ENCODE measurements at places on chromosomes 7 and 10.

GRCh38 chr10:119203006-119203405 is 4.4 kb upstream of the GRK5 start:
- DNase-seq: no peak

DNA sequence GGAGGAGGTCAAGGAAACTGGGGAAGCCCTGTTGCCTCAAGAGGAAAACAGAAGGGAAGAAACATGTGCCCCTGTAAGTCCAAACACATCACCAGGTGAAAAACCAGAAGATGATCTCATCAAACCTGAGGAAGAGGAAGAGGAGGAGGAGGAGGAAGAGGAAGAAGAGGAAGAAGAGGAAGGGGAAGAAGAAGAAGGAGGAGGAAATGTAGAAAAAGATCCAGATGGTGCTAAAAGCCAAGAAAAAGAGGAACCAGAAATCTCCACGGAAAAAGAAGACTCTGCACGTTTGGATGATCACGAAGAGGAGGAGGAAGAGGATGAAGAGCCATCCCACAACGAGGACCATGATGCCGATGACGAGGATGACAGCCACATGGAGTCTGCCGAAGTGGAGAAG is 82.7 kb upstream of the SAMD8 start:
- DNase-seq: no peak

GRCh38 chr10:132609211-132609610 is 71.6 kb downstream of the INPP5A start:
- no peak for DNase-seq

GRCh38 chr7:25549271-25549921 is 321.1 kb upstream of the NPVF start:
- peak; percentile 11 for DNase-seq

DNA sequence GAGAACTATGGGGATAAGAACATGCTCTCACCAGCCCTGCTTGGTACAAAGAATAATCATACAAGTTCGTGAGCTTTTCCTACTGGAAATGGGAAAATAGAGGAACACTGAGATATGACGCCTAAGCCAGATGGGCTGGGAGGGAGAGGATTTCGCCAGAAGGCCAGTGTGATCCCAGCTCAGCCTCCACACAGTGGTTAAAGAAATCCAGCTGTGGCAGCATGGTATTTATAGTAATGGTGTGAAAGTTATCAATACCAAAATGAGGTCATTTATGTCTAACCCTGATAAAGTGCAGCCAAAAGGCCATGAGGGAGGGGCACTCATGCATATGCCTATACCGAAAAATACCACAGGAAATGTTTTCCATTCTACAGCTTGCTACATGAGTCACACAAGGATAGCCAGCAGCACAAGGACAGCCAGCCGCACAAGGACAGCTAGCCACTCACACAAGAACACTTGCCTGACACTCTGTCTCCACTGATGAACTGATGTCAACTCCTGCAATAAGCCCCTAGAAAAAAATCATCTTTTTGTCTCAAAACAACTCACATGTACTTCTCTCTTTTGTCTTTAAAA is 49.4 kb downstream of the FRMPD2 start:
- DNase-seq: no peak

- no peak for DNase-seq
Measured at GRCh38 chr10:11440250-11441150, 170.9 kb downstream of the USP6NL start.

DNA sequence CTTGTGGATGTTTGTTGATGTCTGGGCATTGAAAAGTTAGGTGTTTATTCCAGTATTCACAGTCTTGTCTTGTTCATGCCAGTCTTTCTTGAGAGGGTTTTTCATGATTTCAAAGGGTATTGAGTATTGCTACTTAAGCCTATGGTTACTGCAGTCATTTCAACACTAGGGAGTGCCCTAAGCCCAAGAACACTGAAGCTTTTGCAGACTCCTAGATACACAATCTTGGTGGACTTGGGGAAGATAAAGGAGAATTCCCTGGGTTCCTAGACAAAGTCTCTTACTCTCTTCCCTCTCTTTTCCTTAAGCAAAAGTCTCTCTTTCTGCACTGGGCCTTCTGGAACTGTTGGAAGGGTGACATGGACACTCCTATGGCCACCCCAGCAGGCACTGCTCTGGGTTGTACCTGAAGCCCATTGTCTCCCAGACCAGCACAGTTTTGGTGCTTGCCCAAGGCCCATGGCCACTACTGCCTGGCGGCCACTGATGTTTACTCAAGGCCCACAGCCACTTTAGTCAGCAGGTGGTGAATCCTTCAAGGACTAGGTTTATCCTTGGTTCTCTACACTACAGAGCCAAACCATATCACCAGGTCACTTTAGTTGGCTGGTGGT is 24.9 kb downstream of the SAMD9 start:
- DNase-seq: peak; percentile 11

- DNase-seq: no peak
Measured at GRCh38 chr7:116579835-116580234, 55.0 kb downstream of the CAV1 start.

DNA sequence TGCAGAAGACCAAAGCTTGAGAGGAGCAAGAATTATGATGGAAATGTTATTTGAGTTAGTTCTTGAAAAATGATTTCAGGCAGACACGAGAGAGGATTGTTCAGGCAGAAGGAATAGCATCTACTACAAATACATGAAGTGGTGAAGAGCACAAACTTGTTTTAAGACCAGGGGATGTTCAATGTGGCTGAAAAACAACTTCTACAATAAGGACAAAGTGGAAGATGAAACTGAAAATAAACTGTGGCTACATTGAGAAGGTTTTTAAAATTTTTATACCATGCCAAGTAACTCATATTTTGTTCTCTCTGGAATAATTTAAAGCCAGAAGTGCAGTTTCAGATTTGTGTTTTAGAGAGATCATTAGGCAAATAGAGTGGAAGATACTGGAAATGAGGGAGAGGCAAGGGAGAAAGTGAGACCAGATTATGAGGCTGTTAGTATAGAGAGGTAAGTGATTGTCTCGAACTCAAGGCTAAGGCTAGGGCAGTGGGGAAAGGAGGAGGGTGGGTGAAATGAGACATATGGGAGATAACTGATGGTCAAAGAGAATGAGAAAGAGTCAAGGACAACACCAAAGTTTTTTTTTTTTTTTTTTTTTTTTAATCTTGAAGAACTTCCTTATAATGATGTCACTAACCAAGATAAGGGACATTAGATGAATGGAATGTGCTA is 115.4 kb downstream of the MDFIC start:
- no peak for DNase-seq

GRCh38 chr10:5779730-5780129 is 33.5 kb downstream of the GDI2 start:
- DNase-seq: no peak

- DNase-seq: no peak
Measured at GRCh38 chr10:662223-662605, 27.3 kb downstream of the DIP2C start.

GRCh38 chr10:108850138-108850854 is 1073.0 kb downstream of the XPNPEP1 start:
- DNase-seq: no peak

DNA sequence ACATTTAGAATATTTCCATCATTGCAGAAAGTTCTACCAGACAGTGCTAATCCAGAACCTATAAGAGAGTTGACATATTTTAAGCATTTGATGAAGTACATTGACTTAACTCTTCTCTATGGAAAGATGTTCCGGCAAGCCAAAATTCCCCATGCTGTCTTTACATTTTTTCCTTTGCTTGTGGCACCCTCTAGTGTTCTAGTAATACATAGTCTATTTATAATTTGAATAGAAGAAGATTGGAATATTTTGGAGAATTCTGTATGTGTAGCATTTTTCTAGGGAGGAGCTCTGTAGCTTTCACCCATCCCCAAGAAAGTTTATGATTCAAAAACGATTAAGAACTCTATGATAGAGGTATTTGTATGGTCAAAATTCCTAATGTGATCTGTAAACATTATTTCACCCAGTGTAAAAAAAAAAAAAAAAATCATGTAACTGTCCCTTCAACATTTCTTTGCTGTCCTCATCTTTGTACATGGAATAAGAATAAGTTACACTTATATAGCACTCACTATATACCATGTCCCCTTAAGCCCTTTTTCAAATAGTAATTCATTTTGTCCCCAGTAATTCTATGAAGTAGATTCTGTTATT is 33.2 kb downstream of the NRF1 start:
- DNase-seq: no peak

Measured in iPS-NIHi11 (cell line).